Heart right ventricle (tissue), 16 donors: ENCODE measurements at places on chromosomes 12 and 14. TPM values are rescaled to one million over a fixed set of nuclear protein-coding genes. Genes with fewer than 3 reads are reported as not detected.

- DNase-seq, result no peak
These were observed 303.5 kb upstream of the NPAS3 start for GRCh38 chr14:32635061-32635719.

DNA sequence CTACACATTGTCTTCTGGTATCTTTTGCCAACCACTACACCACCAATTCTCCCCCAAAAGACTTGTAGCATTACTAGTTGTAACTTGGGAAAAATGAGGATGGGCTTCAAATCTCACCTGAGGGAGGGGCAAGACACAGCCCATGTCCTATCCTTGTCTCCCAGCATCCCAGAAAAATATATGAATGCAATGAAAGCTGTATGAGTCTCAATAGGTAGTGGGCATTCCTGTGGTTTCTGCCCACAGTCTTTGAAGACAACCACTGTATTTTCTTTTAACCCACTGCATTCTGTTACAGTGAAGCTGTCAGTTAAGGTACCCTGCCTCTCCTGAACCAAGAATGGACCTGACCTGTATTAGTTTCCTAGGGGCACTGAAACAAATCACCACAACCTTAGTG, 336.2 kb upstream of the TMPO start:
- DNase-seq, result no peak

DNA sequence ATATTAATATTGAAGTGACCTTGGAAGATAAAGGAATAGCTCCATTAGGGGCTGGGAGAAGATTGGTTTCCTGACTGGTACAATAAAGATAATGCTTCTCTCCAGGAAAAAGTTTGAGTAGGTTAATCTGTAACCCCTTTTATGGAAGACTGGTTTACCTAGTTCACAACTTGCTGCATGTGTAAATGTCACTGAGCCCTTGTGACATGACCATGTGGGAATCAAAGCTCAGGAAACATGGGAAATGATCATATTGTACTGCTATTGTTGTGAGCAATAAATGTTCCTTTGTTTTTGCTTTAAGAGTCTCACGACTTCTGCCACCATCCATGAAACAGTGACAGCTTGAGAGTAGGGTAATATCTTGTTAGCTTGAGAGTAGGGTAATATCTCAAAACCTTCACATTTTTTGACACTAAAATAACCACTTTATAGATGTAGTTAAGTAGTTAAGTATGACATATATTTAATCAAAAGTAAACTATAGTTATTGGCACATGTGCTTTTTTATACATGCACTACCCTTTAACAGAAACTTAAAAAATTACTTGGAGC, 1338.6 kb downstream of the FSCB start:
- DNase-seq, result no peak

- DNase-seq, result peak; percentile 25
These were observed at the start of gene OASL for GRCh38 chr12:121038861-121039668. Gene OASL, minus strand, starts transcription at chr12:121039246. Its CDS starts 275 bp downstream, at chr12:121038971.

DNA sequence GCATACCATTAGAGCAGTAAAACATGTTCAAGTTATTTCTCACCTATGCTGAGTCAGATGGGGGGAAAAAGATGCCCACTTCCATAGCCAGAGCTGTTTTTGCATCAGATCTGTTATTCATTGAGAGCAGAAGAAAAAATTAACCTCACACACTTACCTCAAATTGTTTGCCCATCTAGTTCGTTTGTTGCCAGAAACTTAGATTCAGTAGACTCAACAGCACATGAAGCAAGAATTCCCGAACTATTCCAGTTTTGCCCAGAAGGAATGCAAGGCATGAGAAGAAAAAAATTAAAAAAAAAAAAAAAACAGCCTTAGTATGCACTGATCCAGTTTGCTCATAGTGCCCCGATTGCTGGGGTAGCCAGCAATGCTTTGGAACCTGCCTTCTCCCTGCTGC, 12.4 kb upstream of the DPF3 start:
- DNase-seq, result no peak

- no peak for DNase-seq
These were observed 504.9 kb downstream of the VRK1 start for GRCh38 chr14:97301931-97302559.

DNA sequence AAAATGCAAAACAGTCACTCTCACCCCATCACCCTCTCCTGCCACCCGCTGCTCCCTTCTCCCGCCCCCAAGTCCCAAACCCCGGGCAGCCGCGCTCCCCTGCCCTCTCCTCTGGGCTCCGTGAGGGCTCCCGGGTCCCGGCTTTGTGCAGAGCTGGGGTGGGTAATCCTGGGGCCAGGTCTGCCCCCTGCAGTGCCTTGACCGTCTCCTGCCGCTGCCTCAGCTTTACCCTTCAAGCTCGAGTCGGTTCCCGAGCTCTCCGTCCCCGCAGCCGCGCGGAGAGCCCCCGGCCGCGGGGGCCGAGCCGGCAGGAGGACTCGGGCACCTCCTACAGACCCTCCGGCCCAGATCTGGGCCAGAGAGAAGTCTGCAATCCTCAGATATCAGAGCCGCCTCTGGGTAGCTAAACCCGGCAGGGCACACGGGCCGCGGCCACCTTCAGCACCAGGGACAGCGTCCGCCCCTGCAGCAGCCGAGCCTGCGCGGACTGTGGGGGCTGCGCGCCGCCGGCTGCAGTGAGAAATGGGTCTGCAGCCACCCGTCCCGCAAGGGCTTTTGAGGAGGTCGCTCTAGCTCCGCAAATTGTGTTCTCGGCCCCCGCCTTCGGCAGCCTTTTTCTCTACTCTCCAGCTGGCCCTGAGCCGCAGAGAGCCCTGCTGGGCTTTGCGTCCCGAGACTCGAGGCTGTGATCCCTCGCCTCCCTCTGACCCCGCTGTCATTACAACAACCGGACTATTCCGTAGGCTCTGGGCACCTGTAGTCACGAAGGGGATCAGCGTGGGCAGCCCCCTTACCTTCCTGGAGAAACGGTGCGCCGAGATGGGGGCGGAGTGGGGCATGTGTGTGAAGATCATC, 1.2 kb downstream of the PRMT8 start:
- DNase-seq, result peak; percentile 51

DNA sequence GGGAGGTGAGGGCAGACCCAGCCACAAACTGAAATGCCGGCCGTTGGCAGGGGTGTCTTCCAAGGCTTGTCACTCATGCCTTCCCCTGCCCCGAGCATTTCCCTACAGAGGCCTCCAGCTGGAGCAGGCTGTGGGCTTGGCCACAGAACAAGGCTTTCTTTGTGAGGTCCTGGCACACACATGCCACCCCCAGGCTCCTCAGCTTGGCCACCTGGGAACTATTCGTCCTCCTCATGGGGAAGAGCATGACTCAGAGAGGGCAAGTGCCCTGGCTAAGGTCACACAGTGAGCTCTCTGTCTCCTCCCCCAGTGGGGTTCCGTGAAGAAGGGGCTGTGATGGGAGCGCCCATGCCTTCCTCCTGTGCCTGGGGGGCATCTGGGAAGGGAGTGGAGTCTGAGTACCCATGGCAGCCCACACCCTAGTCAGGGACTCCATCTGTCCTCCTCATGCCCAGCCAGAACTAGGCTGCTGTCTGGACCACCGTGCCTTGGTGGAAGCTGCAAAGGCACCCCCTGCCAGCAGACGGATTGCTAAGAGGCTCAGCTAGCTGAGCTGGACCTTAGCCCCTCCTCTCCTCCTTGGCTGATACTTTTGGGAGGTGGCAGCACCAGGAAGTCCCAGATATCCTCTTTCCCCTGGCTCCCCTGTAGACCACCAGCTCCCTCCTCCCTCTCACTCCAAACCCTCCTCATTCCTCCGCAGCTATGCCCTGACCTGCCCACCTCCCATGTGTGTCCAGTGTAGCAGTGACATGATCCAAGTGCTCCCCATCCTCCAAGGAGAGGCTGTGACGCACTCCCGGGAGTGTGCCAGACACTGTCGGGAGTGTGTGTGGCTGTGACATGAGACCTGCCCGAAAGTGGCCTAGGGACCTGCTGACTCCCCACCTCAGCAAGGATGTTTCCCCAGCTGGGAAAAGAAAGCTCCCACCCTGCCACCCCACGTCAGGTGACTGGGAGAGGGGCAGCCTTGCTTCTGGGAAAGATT, 21.4 kb downstream of the ABCB9 start:
- DNase-seq, result no peak

DNA sequence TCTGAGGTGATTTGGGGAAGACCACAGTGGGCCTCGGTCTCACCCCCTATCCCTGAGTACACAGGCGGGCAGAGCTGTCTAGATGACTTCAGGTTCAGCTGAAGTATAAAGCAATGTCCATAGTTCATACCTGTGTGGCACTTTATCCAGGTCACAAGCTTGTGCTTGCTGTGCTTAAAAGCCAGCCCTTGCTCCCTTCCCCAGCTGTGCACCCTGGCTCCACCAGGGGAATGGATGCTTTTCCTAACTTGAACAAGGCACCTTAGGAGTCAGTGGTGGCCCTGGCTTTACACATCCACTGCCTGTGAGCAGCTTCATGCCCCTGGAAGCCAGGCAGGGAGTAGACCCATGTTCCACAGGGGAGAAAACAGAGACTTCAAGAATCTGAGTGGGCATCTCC, 5.5 kb downstream of the CARMIL3 start:
- no peak for DNase-seq

DNA sequence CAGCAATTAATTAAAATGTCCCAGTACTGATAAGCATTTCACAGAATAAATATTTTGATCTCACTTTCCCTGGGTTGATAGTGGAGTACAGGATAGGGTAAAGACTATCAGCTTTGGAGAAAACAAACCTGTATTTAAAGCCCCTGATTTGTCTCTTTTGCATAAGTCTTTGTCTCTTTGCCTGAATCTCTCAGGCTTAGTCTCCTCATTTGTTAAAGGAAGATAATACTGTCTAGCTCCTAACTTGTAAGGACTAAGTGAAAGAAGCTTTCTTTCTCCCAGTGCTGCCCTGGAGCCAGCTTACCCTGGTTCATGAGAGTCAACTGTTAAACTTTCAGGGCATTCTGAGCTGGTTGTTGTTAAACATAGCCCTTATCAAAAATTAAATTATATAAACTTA, 5.5 kb upstream of the NR1H4 start:
- no peak for DNase-seq

The UNG gene
- 27.4 TPM for total RNA-seq

The NR1H4 gene
- not detected for total RNA-seq

The ASCL1 gene
- total RNA-seq, result not detected
